ENCODE measurements at places on chromosomes 4 and X.

- DNase-seq: no peak
Observed at GRCh38 chrX:107574711-107575110, 53.6 kb upstream of the PRPS1 start.

- DNase-seq: no peak
Observed at GRCh38 chr4:74962584-74962983, 29.7 kb downstream of the PARM1 start.

DNA sequence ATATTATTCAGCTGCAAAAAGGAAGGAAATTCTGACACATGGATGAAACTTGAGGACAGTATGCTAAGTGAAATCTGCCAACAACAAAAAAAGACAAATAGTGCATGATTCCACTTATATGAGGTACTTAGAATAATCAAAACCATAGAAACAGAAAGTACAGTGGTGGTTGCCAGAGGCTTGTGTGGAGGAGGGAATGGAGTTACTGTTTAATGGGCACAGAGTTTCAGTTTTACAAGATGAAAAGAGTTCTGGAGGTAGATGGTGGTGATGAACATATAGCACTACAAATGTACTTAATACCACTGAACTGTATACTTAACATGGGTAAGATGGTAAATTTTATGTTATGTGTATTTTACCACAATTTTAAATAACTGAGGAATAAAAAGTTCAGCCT, 212.0 kb upstream of the KLF3 start:
- DNase-seq: no peak

DNA sequence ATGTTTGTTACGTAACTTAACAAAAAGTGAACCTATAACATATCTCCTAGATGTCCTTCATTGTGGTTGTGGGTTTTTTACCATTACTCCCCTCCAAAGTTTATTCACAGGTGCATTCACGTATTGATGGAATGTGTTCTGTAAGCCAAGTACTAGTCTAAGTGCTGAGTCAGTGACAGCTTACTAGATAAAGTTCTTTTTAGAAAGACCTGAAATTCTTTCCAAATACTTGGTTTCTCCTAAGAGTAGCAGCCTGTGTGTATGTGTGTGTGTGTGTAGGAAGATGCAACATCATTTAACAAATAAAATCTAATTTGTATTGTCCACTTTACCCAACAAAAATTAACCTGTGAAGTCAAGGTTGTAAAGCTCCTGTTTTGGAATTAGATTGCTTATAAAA, 22.1 kb downstream of the NAP1L5 start:
- DNase-seq: no peak

GRCh38 chr4:157023941-157024340, 52.0 kb upstream of the GLRB start:
- no peak for DNase-seq

DNA sequence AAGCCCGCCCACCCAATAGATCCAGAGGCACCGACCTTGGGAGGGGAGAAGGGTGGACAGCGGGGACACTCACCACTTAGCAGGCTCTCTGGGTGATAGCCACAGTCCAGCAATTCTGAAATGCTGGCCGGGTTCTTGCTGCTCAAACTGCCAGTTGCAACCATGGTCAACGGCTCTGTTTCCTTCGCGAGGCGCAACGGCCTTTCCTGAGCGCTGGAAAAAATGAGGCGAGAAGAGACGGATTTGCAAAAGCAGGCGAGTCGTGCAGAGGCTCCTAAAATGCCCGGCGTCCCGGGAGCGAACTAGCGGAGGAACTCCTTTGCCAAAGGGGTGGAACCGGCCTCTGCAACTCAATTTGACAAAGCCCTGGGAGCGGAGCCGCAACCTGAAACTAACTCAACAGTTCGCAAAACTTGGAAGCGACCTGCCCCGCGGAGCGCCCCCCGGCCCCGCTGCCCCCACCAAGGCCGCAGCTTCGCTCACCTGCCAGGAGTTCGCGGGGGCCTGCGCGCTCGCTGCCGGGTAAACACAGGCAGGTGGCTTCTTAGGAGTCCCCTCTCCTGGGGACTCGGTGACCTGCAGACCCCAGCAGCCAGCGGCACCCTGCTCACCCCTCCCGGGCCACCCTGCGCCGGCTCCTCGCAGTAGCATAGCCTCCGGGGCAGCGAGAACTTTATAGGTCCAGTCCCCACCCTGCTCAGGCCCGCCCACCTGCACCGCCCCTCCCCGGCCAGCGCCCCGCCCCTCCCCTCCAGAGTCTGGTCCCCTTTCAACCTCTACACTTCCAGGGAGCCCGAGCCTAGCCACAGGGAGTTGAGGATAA, at the start of gene DDIT4L:
TSS of gene DDIT4L (minus strand) at position 649 of the 823 bp plus-strand sequence. CDS start at position 164, 485 bp downstream.
- DNase-seq: peak; percentile 3

DNA sequence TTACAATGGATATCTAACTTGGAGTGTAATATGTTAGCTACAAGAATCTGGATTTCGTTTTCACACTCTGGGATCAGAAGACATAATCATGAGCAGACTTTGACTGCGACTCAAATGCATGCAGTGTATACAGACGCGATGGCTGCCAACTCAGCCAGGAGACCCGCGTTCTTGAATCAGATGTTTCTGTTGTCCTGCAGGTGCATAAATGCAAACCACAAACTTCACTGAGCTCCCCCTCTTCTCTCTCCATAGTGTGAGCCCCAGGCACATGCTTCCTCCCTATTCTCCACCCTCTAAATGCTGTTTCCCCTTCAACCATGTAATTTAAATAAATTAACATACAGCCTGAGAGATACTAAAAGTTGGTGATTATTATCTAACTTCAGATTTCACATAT, 347.9 kb downstream of the DCHS2 start:
- no peak for DNase-seq

- no peak for DNase-seq
Observed at GRCh38 chr4:6498511-6499237, 26.3 kb upstream of the PPP2R2C start.

- no peak for DNase-seq
Observed at GRCh38 chr4:77043507-77044136, 32.2 kb downstream of the CCNI start.

- no peak for DNase-seq
Observed at GRCh38 chr4:104404361-104404760, 90.3 kb downstream of the CXXC4 start.

- DNase-seq: no peak
Observed at GRCh38 chr4:153521999-153522801, 56.0 kb downstream of the TMEM131L start.

GRCh38 chrX:99901091-99901490, 509.0 kb downstream of the PCDH19 start:
- no peak for DNase-seq

DNA sequence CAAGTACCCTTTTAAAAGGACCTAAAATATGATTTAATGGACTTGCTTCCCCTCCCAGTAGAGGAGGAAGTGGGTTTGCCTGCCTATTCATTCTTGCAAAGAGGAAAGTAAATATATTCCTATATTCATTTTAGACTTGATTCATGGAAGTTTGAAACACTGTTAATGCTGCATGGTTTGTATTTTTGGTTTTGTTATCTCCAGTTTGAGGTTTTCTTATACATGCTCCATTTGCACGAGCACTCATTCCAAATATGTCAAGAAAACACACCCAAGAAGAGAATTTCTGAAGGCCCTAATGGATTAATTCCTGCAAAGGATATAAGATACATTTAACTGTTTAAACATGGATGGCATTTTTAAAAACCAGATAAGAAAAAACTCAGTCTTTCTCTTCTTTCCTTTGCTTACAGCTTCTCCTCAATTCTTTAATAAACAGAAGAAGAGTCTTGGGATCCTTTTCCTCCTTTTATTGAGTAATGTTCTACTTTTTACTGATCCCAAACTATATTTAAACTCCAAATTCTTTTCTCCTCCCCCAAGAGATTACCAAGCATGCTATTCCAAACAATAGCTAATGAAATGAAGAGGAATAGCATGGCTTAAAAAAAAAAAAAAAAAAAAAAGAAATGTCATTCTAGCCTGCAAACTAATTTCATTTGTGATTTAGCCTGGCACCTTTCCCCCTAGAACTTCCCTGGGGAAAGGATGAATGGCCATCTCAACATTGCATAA, 54.6 kb upstream of the LDB2 start:
- no peak for DNase-seq

- no peak for DNase-seq
Observed at GRCh38 chr4:177105536-177105935, 204.1 kb upstream of the NEIL3 start.

GRCh38 chrX:140087875-140088274, 122.6 kb upstream of the CXorf66 start:
- no peak for DNase-seq

DNA sequence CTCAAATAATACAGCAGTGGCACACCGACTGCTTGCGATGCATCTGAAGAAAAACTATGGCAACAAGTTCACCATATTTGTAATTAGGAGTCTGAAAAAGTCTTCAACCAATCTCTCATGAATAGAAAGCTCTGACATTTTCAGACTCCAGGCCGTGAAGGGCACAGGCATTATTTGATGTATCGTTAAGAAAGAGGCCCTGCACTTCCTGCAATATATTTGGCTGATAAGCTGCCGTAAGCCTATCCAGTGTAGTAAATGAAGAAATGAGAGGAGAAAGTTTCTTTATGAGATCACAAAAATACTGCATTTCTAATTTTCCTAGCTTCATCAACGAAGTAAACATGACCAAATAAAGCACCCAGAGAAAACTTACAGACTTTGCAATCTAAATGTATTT, 613.8 kb upstream of the TECRL start:
- no peak for DNase-seq

- no peak for DNase-seq
Observed at GRCh38 chr4:142690406-142691163, 155.5 kb downstream of the INPP4B start.

DNA sequence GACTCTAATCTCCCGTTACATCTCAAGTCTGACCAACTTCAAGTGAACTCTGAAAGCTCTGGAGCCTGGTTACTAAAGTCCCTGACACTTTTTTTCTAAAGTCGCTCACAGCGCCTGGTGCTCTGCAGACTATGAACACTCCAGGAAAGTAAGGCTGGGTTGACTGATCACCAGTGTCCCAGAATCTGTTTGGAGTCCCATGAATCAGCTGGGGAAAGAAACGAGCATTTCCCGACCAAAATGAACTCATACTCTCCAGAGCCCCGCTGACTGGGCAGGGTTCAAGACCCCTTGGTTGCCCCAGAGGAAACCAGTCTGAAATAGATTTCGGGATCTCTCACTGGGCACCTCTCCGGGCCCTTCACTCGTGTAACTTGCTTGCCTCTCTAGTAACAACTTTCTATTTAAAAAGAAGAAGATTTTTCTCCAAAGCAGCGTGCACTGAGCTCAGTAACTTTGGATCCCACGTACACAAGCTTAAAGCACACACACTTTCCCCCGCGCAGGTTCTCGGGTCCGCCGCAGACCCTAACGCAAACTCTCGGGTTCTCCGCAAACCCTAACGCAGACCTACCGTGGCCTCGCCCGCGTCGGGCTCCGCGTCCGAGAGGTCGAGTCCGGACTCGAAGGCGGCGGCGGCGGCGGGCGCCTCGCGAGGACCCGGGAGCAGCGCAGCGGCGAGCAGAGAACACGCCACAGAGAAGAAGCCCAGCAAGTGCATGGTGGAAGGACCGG, 964 bp downstream of the VEGFC start:
- no peak for DNase-seq

DNA sequence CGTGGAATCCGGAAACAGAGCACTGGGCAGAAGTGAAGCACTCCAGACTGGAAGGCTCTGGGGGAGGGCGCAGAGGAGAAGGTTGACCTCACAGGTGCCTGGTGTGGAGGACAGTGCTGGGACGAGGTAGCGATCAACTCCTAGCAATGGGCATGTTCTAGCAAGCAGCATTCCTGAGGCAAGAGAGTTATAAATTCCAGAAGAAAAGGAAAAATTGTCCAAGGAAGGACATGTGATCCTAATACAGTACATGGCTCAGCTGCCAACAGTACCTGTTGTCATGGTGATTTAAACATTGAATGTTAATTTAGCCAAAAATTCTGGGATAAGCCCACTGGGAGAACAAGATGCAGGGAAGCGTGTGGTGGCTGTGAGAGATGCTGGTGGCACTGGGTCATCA, 8.2 kb downstream of the ARHGAP4 start:
- DNase-seq: no peak

- DNase-seq: no peak
Observed at GRCh38 chr4:76279462-76279861, 27.1 kb upstream of the STBD1 start.

- no peak for DNase-seq
Observed at GRCh38 chr4:76687746-76688448, 210.0 kb downstream of the SOWAHB start.

DNA sequence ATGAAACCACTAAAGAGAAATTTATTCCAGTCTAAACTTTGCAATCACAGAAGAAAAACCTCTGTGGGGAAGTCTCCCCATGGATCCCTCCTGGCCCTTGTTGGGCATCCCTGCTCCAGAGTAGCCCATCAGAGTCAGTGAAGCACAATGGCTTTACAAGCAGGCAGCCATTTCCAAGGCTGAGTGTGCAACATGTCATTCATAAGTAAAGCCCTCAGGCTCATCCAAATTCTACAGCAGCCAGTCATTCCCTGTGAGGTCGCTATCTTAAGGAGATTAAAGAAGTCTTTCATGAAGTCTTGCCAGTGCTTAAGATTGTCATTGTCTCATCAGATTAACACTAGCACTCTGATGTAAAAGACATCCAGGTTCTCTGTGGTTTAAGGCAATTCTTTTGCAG, 17.0 kb upstream of the MAPK10 start:
- DNase-seq: no peak

GRCh38 chrX:15177316-15177715, 92.6 kb downstream of the ASB9 start:
- DNase-seq: no peak

- DNase-seq: no peak
Observed at GRCh38 chr4:83043801-83044407, 8.9 kb downstream of the COPS4 start.

- DNase-seq: no peak
Observed at GRCh38 chrX:10015723-10016518, 48.8 kb downstream of the CLDN34 start.

DNA sequence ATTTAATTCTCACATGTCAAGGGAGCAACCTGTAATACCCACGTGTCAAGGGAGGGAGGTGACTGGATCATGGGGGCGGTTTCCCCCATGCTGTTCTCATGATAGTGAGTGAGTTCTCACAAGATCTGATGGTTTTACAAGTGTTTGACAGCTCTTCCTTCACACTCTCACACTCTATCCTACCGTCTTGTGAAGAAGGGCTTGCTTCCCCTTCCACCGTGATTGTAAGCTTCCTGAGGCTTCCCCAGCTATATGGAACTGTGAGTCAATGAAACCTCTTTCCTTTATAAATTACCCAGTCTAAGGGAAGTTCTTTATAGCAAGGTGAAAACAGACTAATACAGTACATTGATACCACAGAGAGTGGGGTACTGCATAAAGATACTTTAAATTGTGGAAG, 17.7 kb downstream of the USP27X start:
- no peak for DNase-seq

Data from stimulated activated CD4-positive, alpha-beta T cell treated with anti-CD3 and anti-CD28 coated beads, Interleukin-4, amount 100 ng/mL, for 4 hours (primary cell).